ENCODE measurements at places on chromosomes 3 and 15.
A peak's percentile ranks its signal among the peaks of the same experiment; 100 is the strongest.

- no peak for DNase-seq
Observed at GRCh38 chr3:30612437-30613132, 6.2 kb downstream of the TGFBR2 start.

DNA sequence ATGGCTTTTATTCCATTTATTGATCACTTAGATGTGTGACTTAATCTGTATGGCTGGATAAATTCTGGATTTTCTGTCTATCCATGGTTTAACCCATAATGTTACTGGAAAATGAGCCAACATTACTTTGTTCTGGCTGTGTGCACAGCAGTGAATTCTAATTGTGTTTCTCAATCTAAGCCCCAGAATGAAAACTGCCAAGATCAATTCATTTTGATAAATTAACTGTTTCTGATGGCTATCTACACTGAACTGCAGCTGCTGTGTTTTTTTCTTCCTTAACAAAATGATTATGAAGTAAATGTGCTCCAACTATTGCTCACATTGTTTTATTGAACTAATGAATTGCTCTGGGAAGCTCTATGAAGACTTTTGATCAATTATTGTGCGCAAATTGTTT lies 35.7 kb upstream of the CPB1 start:
- DNase-seq, result no peak

DNA sequence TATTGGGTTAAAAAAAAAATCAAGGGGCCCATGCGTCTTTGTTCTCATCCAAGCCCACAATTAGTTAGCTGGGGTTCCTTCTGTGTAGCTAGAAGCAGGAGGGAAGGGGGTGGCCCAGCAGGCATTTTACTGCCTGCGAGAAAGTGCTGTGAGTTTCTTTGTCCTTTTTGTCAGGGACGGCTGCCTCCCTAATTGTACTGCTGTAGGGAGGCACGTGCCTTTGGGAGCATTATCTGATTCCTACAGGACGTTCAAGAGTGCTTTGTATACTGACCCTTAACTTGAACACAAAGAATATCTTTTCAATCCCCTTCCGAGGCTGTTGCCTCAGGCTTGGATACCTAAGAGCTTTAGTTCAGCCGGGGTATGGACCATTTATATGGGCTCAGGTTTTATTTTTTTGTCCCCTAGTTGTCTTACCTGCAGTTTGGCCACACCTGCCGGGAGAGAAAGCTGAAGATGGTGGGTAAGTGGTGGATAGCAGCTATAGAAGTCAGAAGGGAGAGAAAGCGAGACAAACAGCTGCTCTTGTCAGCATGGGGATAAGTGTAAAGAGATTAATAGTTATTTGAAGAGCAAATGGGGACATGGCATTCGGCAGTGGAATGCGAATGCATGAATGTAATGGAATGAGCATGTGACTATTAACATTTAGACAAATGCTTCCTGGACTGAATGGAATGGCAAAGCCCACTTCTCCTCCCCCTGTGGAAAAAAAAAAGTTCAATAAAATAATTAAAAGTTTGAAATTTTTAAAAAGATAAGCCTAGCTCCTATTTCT lies 175.2 kb downstream of the TP63 start:
- DNase-seq, result peak; percentile 28

DNA sequence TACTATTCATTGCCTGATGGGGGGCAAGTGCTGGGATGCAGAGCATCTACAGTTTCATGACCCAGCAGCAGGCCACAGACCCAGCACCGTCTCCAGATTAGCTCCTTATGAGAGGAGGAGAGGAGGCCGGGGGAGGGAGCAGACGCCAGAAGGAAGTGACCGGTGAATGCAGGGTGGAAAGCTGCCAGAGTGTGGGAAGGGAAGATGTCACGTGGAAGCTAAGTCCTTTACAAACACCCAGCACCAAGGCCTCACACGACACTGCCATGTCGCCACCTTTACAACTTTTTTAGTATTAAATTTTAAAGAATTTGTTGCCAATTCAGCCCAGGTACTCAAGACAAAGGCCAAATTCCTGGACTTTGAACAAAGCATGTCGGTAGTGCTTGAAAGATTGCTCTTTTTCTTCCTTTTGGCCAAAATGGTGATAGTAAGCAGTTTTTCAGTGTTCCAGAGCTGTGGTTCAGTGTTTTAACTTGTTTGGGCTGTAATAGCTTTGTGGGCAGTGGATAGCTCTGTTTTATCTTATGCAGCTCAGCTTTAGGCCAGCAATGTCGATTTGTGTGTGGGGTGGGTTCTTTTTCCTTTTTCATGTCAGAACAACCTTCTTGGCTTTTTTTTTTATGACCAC lies 58.2 kb downstream of the ZBTB38 start:
- no peak for DNase-seq

DNA sequence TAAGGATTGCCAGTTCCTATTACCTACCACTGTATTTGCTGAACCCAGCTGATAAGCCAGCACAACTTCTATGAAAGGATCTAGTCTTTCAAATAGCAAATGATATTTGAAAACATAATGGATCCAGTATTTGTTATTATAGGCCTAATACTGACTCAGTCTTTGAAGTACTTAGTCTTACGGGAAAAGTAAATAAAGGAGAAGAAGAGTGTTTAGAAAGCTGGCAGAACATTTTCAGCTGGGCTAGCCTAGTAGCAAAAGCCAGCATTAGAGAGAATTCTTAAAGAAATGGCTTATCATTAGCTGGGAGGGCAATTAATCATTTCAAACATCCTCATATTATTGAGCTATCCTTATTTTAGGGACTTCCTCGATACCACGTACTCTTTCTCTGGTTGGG lies 101.4 kb upstream of the GOLIM4 start:
- DNase-seq, result no peak

DNA sequence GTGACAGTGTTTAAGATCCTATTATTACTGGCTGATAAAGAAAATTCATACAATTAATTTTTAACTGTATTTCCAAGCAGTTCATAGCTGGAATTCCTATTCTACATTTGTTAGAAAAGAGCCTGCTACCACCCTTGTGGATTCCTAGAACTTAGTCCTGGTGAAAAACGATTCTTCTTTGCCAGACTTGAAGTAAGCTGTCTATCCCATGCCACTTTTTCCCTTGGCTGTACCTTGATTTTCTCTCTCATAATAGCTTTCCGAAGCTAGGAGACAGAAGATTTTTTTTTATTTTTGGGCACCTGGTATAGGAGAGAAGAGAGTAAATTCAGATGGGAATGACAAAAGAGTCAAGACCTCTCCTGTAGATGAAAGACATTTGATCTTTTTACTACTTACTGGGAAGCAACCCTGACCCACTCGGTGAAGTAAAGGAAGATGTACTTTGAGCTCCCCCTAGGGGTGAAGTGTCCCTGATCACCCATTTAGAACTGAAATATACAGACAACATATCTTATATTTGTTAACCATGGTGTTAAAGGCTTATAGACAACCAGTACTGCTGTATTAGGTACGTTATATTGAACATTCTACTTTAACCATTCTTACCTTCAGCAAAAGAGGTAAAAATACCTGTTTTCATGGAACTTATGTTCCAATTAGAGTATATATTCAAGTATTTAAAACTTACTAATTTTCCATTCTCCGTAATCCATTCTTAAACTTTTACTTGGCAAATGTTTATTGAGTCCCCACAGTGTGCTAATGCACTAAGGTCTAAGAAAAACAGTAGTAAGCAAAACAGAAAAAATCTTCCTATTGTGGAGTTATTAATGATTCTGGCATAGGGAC lies 36.2 kb upstream of the C3orf38 start:
- DNase-seq, result peak; percentile 21

GRCh38 chr3:40613306-40613705 lies 88.5 kb downstream of the ZNF621 start:
- no peak for DNase-seq

- no peak for DNase-seq
Observed at GRCh38 chr15:71596672-71597071, 213.7 kb upstream of the NR2E3 start.

GRCh38 chr3:3772920-3773319 lies 26.3 kb upstream of the LRRN1 start:
- DNase-seq, result no peak

GRCh38 chr15:73391128-73391872 lies 22.5 kb upstream of the HCN4 start:
- DNase-seq, result no peak

DNA sequence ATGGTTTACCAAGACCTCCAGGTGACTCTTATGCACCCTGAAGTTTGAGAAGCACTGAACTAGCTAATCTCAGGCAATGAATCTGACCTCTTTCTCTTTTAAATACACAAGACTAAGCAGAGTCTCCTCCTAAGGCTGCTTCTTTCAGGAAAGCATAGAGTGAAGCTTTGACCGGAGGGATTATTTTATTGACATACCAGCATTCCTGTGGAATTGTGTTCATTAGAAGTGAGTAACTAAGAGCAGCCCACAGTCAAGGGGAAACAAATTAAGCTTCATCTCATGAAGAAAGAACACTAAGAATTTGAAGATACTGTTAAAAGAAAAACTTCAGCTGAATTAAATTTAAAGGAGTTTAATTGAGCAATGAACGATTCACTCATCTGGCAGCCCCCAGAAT lies 963.5 kb downstream of the NTRK3 start:
- DNase-seq, result no peak

- no peak for DNase-seq
Observed at GRCh38 chr3:126033765-126034164, 50.2 kb downstream of the SLC41A3 start.

DNA sequence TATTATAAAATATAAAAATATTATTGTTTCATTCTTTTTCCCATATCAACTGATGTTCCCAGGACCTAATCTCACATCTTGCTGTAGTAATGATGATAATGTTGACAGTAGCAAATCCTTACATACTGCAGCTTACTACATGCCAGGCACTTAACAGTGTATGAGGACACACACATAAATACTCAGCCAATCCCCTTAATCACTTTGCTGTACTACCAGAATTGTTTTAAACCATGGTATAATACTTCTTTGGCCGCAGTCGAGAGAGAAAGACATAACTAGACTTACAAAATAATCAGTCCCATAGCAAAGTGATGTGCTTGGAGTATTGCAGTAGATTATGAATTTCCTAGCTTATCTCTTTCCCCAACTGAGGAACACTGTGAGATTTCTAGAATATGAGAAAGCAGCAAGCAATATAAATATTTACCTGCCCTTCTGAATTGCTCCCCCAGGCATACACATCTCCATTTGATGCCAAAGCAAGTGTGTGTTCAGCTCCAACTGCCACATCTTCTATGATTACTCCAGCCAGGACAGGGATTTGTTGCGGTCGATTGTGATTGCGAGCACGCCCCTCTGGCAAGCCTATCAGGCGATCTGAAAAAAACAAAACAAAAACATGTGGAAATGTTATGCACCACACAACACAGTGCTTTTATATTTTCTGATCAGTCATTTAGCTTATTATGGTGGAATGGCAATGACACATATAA lies 33.0 kb downstream of the FBXL22 start:
- DNase-seq, result no peak

- no peak for DNase-seq
Observed at GRCh38 chr3:178699810-178700209, 163.6 kb downstream of the KCNMB2 start.

DNA sequence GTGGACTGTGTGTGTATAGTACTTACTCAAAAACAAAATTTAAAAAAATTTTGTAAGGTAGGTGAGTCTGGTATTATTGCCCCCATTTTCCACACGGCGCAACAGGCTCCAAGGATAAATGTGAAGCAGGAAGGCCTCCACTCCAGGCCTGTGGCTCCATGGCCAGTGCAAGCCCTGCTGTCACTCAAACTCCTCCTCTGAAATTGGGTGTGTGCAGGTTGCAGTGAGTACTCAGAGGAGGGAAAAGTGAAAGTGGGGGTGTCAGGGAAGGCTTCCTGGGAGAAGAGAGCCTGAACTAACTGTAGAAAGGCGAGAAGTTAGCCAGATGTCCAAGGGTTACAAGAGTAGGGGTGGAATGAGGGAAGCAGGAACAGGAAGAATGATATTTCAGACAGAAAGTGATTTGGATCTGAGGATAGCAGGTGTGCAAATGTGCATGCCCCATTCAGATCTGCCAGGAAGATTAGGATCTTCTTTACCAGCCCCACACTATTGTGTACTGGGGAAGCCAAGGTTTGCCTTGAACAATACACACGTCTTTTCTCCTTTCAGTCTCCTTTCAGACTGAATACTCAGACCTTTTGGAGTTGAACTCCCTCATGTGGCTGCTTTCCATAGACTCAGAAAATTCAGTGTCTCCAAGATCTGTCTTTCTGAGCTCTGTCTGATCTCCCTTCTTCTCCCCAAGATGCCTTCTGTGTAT lies 48.7 kb upstream of the RYK start:
- DNase-seq, result no peak

DNA sequence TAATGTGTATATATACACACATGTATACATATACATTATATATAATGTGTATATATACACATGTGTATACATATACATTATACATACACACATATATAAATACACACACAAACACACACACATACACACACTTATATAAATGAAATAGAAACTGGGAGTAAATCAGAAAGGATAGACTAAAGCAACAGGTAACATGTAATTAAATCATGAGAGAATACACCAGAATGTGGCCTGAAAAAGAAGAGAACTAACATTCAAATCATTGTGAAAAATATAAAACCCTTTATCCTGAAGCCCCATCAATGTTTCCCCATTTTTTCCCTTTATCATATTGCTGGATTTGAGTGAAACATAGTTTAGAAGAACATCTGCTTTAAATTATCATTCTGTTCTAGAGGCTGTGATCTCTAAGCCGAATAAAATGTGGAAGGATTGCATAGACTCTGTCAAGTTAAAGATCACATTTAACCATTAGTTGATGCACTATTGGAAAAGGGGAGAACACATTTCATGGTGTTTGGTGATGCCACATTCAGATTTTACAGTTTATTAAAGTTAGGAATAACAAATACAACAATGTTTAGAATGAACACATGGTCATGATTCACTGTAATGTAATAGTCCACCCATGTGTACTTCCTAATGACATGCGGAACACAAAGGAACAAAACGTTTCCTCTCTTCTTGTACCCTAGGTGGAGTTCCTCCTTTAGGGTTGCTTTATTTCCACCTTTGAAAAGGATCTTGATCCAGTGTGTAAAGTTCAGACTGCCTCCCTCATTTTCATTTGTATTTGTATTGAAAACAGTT lies 12.5 kb upstream of the THRB start:
- no peak for DNase-seq

DNA sequence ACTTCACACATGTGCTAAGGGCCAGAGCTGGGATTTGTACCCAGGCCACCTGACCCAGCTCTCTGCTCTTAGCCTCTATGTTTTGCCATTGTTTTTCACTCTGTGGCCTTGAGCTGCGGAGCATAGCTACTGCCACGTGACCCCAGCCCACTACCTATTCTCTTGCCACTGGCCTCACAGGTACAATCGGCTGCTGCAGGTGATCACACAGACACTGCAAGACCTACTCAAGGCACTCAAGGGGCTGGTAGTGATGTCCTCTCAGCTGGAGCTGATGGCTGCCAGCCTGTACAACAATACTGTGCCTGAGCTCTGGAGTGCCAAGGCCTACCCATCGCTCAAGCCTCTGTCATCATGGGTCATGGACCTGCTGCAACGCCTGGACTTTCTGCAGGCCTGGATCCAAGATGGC lies 46.2 kb downstream of the SEMA3G start:
- DNase-seq, result no peak

- no peak for DNase-seq
Observed at GRCh38 chr3:107206945-107207344, 170.3 kb upstream of the CCDC54 start.

- no peak for DNase-seq
Observed at GRCh38 chr15:64110950-64111678, 15.3 kb downstream of the SNX1 start.

- no peak for DNase-seq
Observed at GRCh38 chr3:71168880-71169411, 414.6 kb downstream of the FOXP1 start.
